ENCODE measurements at places on chromosomes 12 and 14.

- no peak for DNase-seq
These were observed 99.2 kb downstream of the C12orf50 start for GRCh38 chr12:87930033-87930432.

DNA sequence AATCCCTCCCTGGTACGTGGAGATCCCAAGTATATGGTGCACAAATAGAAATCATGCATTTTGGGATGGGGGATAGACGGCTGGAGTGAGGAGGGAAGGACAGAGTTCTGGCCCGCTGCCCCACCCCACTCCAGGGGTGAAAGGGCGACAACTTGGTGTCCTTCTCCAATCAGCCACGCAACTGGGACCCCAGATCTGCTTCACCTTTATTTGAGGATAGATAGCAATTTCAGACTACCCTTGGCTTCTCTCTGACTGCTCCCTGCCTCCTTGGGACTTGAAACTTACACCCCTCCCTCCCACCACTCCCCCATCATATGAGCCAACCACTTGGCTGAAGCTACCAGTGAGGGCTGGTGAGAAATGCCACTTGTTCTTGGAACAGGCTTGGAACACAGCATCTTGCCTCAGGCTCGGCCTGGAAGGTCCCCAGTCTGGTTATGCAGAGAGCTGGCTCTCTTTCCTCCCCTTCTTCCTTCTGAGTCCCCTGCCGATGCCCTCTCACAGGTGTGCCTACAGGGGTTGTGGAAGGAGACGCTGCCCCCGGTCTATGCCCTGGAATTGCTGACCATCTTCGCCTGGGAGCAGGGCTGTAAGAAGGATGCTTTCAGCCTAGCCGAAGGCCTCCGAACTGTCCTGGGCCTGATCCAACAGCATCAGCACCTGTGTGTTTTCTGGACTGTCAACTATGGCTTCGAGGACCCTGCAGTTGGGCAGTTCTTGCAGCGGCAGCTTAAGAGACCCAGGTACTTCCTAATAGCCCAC, 8.1 kb downstream of the OAS3 start:
- DNase-seq, result no peak

DNA sequence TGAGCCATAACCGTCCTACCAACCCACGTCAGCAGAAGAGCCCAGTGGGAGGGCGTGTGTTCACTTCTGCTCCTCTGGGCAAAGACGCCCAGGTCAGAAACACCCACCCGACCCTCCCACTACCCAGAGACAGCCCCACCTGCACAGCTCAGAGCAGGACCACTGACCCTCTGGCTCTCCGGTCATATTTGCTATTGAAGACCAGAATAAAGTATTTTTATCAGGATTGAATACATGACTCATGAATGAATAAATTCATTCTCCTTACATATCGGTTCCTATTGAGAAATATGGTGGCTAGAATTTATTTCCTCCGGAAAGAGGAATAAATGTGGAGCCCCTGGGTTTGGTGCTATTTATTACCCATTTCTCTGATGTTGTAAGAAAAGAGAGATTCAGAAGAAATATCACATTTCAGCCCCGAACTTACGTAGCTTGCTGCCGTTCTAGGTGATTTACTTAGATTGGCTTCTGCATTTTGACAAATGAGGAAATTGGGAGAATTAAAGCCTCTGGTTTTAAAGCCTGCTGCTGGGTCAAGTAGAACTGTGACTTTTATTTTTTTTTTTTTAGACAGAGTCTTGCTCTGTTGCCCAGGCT, 36.4 kb upstream of the P2RX7 start:
- no peak for DNase-seq

DNA sequence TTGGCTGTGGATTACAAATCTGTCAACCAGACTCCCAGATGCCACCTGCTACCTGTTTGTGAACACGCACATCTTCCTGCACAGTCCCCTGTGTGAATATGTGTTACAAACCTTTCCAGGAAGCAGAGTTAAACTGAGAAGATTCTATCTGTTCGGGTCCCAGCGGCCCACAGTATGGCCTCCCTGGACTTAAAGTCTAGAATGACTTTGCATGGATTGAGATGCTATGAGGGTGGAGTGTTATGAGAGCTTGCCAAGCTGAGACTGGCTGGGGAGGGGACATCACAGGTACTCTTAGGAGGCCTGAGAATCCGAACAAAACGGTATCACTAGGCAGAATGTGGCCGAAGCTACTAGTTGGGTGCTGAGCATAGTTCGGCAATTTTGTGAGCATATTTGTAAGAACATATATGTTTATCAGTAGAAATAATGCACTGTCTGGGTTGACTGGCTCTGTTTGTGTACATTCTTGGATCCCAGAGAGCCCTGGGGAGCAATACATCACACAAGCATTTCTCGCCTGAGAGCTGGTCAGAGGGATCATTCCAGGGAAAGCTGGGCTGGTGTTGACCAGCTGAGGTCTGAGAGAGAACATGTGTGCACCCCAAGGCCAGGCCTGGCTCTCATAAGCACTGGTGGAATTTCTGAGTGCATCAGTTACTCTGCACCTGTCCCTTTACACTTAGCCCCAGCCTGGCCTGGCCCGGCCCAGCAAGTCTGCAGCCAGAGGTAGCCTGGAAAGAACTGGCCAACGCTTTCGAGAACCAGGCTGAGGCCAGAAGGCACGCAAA, 29.8 kb upstream of the LTBP2 start:
- no peak for DNase-seq

DNA sequence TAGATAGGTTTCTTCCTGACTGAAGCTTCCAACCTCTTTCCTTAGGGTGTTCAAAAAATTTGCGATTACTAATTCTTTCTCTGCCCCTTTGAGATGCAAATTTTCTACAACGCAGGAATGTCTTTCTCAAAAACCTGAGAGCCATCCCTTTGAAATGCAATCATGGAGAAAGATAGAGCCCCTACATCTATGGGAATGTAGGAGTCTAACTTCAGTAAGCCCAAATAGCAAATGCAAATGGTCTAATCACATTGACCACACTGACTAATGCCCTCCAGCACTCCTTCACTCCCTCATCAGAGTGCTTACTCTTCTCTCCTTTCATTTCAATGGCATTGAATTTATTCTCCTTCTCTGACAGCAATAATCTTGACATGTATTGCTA, 107.1 kb downstream of the SLC6A15 start:
- no peak for DNase-seq

GRCh38 chr14:24879661-24880386, 170.1 kb downstream of the STXBP6 start:
- peak; percentile 29 for DNase-seq

DNA sequence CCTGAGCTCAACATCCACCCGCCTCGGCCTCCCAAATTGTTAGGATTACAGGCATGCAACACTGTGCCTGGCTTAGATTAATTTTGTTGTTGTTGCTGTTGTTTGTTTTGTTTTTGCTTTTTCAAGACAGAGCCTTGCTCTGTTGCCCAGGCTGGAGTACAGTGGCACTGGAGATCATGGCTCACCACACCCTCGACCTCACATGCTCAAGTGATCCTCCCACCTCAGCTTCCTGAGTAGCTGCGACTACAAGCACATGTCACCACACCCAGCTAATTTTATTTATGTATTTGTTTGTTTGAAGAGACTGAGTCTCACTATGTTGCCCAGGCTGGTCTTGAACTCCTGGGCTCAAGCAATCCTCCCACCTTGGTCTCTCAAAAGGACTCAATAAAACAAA, 26.7 kb downstream of the CRY1 start:
- no peak for DNase-seq

DNA sequence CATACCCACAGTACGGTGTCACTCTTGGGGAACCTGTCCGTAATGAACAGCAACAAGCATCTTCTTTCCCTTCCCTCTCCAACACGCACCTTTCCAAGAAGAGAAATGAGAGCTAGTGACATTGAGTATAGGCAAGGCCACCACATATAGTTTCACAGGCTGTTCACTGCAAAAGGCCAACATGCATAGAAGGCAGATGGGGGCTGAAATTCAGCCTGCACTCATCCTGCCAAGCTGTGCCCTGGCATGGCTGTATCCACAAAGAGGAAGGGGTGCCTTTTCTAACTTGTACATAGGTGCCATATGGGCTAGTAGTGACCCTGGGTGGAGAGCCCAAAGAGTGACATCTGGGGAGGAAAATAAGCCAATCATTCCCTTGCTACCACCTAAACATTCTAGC, 169.6 kb downstream of the ZFP36L1 start:
- no peak for DNase-seq

DNA sequence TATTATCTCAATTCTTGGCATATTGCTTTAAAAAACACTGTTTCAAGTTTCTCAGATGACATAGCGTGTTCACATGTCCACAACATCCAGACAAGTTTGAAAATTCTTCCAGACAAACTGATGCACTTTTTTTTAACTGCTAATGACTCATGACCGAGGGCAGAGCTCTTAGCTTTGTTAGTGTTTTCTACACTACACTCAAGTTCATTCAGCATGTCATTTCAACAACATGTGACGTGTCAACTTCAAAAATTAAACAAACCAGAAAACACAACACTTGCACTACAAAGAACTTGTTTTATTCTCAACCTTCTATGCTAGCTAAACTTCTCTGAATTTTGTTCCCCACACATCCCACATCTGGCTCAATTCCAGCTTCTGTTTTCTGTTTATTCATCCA, 1186.3 kb upstream of the FLRT2 start:
- no peak for DNase-seq

DNA sequence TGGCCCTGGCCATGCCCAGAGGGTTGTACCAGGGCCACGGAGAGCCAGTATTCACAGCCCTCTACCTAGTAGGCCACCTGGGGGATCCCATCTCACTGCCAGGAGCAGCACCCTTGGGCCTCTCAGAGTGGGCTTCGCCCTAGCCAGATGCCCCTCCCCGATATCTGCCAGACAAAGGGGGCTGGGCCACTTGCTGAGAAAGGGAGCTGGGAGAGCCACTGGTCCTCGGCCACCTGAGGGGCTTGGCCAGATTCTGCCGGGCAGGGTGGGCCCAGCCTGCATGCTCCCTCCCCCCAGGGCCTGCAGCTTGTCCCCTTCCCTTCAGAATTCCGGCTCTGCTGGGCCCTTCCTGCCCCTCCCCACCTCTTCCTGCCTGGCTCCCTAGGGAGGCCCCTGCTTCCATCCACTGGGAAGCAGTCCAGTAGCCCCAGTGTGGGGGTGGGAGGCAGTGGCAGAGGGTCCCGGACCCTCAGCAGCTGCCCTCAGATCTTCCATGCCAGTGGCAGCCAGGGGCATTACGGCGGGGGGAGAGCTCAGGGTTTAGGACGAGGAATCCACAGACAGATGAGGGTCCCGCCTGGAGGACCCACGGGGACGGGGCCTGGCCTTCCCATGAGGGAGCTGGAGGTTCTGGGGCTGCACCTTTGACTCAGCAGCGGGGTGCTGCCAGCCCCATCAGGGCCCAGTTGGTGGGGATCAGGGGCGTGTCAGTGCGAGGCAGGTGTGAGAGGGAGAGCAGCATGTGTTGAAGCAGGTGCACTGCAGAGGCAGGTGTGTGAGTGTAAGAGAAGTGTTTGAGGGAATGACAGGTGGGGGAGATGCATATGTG, 2.4 kb downstream of the CRIP2 start:
- DNase-seq, result no peak

GRCh38 chr14:31659278-31659677, 98.1 kb downstream of the NUBPL start:
- DNase-seq, result no peak

DNA sequence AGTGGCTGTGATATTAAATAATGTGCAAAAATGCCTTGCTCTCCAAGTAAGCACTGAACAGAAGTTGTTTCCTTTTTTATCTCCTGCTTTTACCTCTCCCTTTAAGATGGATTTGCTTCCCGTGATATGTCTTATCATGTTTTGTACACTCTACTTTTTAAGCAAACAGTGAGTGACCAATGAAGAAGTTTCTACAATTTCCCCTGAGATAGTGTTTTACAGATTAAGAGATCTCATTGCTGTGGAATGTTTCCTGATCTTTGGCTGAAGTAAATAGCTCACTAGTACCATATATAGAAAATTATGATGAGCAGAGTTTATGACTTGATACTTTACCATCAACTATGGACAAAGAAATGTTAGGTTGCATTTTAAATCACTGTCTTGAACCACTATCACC, 184.8 kb upstream of the PDE3A start:
- no peak for DNase-seq

- peak; percentile 42 for DNase-seq
These were observed 220.5 kb upstream of the ATXN7L3B start for GRCh38 chr12:74317078-74317601.

- DNase-seq, result no peak
These were observed 93.8 kb downstream of the CPSF2 start for GRCh38 chr14:92215579-92215978.

GRCh38 chr12:12755923-12756322, 29.5 kb upstream of the APOLD1 start:
- DNase-seq, result no peak

DNA sequence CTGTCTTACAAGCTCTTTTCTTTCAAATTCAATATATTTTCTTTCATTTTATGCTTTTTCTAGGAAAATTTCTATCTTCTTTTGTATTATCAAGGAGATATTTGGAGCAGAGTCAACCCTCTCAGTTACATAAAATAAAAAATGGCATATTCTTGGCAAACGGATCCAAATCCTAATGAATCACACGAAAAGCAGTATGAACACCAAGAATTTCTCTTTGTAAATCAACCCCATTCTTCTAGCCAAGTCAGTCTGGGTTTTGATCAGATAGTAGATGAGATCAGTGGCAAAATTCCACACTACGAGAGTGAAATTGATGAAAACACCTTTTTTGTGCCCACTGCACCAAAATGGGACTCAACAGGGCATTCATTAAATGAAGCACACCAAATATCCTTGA, 20.6 kb downstream of the PIK3C2G start:
- DNase-seq, result no peak

- DNase-seq, result peak; percentile 72
These were observed 239.1 kb downstream of the EGLN3 start for GRCh38 chr14:33711811-33712216.

DNA sequence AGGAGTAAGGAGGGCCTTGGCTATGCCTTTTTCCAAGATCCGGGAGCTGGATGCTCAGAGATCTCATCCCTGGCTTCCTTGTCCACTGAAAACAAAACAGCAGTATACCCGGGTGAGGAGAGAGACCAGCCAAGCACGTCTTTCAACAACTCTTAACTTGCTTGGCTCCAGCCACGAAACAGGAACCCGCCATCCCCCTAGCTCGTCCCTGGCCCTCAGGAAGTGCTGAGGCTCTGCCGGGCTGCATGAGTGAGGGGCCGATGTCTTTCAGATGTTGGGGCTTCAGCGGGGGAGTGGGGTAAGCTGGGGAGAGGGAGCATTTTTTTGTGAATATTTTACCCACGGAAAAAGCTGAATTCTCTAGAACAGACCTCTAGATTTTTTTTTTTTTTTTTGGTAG, 231.1 kb downstream of the CACNA1C start:
- no peak for DNase-seq

GRCh38 chr14:71692496-71692895, 239.7 kb upstream of the RGS6 start:
- DNase-seq, result peak; percentile 77

GRCh38 chr12:119634743-119635142, 33.2 kb upstream of the PRKAB1 start:
- no peak for DNase-seq

- no peak for DNase-seq
These were observed 13.3 kb downstream of the SETD1B start for GRCh38 chr12:121816925-121817647.

GRCh38 chr12:130080205-130080604, 82.1 kb upstream of the FZD10 start:
- DNase-seq, result no peak
